ENCODE measurements at places on chromosomes 7 and 10.

- DNase-seq = no peak
Observed at GRCh38 chr7:18399436-18400235, 95.9 kb upstream of the HDAC9 start.

DNA sequence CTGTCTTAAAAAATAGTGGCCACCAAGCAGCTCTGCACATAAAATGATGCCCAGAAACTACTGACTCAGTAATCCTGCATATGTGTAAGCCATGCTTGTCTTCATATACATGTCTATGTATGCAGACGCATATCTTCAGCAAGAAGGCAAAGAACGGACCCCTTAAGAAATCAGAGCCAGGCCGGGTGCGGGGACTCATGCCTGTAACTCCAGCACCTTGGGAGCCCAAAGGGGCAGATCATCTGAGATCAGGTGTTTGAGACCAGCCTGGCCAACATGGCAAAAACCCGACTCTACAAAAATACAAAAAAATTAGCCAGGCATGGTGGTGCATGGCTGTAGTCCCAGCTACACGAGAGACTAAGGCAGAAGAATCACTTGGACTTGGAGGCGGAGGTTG, 295.0 kb downstream of the TCERG1L start:
- no peak for DNase-seq

- DNase-seq = no peak
Observed at GRCh38 chr7:130154501-130155317, 50.5 kb downstream of the TMEM209 start.

- DNase-seq = no peak
Observed at GRCh38 chr10:21100871-21101514, 203.9 kb upstream of the NEBL start.

DNA sequence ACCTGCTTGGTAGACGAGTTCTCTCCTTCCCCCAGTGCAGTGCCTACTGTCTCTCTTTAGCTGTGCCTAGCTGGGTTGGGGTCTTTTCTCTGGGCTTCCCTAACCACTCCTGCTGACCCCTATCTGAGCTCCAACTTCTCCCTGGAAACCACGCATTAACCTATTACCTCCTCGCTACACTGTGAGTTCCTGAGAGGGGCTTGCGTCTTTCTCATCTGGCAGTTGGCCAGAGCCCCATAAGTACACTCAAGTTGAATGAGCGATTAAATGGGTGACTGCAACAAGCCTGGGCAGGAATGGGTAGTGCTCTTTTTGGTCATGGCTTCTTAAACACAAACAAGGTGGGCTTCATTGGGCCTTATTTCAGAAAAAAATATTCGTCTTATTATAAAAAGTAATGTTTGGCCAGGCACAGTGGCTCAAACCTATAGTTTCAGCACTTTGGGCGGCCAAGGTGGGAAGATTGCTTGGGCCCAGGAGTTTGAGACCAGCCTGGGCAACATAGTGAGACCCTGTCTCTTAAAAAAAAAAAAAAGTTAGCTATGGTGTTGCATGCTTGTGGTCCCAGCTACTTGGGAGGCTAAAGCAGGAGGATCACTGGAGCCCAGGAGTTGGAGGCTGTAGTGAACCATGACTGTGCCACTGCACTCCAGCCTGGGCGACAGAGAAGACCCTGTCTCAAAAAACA, 41.4 kb downstream of the SYPL1 start:
- no peak for DNase-seq

- DNase-seq = no peak
Observed at GRCh38 chr7:21704359-21704758, 161.5 kb downstream of the DNAH11 start.

GRCh38 chr7:136293272-136293671, 316.1 kb upstream of the MTPN start:
- DNase-seq = no peak
